NCI-H460 (cell line): ENCODE measurements at places on chromosomes 3 and 15. TPM values are rescaled to one million over a fixed set of nuclear protein-coding genes. Genes with fewer than 3 reads are reported as not detected.

- DNase-seq = no peak
Measured at GRCh38 chr3:61008153-61008997, 242.9 kb downstream of the FHIT start.

DNA sequence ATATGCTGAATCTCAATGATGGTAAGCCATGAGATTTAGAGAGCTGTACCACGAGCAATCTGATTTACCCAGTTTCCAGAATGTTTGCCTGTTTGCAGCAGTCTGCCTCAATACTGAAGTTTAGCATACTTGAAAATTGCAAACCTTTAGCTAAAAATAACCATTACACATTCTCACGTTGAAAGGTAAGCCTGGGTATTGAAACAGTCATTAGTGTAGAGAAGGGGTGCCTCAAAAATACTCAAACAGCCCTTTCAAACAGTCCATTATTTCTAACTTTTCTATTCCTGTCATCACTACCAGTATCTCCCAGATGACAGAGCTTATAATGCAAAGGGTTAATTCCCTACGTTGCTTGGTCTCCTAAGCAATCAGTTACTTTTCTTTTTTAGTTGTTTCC, 111.8 kb upstream of the MBNL1 start:
- no peak for DNase-seq

DNA sequence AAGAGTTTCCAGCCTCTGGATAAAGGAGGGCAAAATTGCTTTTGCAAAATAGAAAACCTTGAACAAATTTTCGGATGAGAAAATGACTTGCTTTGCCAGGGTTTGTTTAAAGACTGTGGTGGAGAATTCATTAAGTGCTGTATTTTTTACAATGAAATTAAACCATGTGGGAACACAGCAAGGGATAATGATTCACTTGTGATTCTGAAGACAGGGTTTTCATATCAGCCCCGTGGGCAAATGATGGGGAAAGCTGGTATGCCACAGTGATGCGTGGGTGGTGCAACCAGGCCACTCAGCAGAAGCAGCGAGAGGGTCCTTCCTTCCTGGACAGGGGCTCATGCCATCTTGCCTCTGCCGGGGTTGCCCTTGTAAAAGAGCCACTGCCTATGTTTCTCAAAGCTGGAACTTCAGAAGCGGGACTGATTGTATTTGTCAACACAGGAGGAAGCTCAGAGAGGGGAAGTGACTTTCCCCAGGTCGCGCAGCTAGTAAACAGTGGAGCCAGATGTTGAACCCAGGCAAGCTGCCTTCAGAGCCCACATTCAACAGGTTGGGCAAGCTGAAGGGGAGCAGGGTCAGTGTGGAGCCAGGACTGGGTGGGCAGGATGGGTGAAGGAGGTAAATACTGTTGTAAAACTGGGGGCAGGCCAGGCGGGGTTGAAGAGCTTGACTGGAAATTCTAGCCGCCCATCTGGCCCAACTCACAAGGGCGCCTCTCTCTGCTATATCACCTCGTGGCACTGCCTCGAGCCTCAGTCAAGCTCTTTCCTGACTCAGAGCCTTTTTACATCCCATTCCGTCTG, 79.1 kb downstream of the TOP2B start:
- no peak for DNase-seq

PPARG gene
- total RNA-seq = 19.4 and 19.6 TPM in 2 replicates

GRCh38 chr3:41740374-41740886, 221.5 kb downstream of the ULK4 start:
- no peak for DNase-seq

DNA sequence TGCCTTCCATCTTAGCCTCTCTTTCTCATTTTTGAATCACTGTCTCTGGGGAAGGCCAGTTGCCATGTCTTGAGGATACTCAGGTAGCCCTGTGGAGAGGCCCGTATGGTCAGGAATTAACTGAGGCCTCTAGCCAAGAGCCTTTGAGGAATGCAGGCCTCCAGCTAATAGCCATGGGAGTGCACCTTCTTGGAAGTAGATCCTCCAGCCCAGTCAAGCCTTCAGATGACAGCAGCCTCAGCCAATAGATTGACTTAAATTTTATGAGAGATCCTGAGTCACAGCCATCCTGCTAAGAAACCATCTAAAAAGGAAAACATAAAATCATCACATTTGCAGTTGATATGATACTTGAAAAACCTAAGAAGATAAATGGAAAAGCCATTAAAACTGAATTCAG, 112.5 kb upstream of the BNIP2 start:
- DNase-seq = no peak

GRCh38 chr3:126493739-126494138, 18.0 kb upstream of the ZXDC start:
- DNase-seq = no peak

DNA sequence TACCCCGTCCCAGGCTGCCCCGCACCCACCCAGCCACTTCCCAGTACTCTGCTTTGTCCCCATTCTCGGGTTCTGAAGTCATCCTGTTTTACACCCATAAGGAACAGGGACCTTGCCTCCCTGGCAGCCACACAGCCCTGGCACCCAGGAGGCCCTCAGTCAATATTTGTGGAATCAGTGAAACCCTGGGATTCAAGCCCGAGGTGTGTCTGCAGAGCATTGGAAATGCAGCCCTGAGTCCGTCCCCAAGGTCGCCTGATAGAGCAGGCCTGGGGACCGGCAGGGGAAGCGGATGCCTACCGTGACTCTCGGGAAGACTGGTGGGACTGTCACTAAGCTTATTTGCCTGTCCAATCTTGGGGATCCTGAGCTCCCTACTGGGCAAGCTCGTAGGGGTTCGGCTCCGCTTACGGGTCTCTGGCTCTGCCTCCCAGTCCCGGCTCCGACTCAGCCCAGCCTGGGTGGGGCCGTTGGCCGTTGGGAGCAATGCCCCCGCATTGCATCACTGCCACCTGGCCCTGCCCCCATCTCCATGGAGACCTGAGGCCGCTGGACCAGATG, 64.4 kb upstream of the TAMM41 start:
- no peak for DNase-seq

DNA sequence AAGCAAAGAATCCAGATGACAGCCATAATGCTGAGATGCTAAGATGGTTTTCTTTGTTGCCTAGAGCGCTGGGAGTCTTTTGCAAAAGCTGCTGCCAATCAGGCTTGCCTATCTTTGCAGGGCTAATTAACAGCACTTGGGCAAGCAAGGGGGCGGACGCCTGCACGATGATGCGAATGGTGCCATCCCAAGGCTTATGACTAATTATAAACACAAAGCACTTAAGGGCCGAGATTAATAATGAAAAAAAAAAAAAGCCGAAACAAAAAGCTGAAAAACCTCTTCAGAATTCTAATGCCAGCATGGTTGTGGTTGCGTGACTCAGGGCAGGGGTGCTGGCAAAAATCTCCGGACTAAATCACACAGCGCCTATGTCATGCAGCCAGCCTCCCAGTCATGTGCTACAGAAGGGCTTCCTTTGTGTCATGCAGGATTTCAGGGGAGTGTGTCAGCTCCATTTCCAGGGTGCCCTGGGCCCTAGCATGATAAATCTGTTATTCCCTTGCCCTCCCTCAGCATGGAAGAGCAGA, 185.0 kb upstream of the ANKRD28 start:
- peak; percentile 30 for DNase-seq

DNA sequence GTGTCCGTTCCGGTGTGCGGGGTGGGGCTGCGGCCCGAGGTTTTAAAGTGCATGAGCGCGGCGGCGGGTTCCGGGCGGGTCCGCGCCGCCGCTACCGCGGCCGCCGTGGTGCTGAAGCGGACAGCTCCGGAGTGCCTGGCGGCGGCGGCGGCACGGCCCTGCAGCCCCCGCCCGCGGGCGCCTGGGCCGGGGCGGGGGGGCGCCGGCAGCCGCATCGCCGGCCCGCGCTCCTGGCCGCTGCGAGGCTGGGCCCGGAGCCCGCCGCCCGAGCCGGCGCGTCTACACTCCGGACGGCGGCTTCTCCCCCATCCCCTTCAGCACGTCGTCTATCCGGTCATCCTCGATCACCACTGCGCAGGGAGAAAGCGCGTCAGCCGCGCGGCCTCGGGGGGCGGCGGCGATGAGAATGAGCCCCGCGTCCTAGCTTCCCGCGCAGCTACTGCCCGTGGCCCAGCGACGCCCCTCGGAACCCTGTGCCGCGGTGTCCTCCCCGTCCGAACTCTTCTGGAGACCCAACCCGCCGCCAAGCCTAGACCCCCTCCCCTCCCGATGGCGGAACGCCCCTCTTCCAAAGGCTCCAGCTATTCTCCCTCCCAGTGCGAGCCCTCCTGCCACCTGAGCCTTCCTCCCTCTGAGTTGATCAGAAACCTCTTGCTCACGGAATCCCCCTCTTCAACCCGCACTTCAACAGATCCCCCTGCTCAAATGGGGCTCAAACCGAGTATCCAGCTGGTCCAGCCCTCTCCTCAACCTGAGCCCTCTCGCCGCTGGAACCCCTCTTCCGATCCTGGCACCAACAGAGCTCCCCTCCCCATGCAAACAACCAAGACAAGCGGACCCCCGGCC, 1.3 kb downstream of the CAMK2N2 start:
- DNase-seq = no peak

DNA sequence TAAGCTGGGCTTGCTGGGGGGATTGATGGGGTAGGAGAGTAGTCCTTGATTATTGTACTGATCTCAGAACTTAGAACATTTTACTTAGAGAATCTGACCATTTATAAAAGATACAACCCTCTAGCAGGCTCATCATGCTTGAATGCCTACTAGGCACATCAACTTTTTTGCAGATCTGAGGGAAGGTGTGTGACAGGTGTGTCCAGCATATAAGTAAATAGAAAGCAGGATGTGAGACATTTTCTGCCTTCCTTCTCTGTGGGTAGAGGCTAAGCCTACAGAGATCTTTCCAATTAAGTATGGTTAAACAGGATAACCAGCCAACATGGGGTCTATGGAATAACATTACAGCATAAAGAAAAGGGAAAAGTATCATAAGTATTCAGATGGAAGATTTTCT, 159.1 kb downstream of the AKAP13 start:
- DNase-seq = no peak

GPR15 gene
- total RNA-seq = not detected in 2 replicates

GRCh38 chr15:49904296-49904695, 214.7 kb downstream of the ATP8B4 start:
- DNase-seq = no peak

DNA sequence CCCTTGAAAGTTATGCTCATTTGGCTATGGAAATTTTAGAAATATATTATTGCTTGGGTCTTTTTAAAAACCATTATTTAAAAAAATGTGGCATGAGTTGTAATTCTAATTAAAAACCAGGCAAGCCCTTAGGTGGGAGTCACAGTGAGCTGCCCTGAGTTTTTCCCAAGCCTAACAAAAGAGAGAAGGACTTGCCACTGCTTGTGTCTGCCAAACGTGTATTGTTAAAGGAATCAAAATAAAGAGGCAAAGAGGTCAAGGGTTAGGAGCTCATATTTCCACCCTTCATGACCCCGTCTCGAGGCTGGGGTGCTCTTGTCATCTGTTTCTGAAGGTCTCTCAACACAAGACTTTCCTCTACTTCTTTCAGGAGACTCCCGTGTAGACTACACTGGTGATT, 321.1 kb downstream of the ZIC1 start:
- DNase-seq = no peak

GRCh38 chr3:43345877-43346276, 59.5 kb downstream of the SNRK start:
- DNase-seq = no peak

GRCh38 chr3:174098746-174099145, 701.2 kb downstream of the NLGN1 start:
- DNase-seq = no peak

- DNase-seq = no peak
Measured at GRCh38 chr3:60158035-60158434, 1093.2 kb downstream of the FHIT start.

ITPKA gene
- total RNA-seq = 1.4 and 1.6 TPM in 2 replicates

- DNase-seq = no peak
Measured at GRCh38 chr3:51361746-51362145, 23.3 kb upstream of the MANF start.

- DNase-seq = no peak
Measured at GRCh38 chr3:24373198-24373959, 121.3 kb downstream of the THRB start.

DNA sequence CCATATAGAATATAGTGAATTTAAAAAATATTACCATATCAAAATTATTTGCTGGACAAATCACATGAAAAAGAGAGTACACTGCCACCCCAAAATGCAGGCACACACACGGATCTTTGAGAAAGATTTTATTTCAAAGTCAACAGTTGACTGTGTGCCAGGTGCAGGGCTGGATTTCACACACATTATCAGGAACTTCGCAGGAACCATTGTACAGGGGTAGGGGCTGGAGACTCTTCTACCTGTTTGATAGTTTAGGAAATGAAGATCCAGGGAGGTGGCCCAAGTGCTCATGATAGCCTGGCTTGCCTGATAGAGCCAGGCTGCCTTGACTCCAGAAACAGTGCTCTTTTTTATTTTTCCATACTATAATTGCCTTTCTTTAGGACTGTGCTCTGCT, 54.2 kb downstream of the IL1RAP start:
- DNase-seq = no peak

DNA sequence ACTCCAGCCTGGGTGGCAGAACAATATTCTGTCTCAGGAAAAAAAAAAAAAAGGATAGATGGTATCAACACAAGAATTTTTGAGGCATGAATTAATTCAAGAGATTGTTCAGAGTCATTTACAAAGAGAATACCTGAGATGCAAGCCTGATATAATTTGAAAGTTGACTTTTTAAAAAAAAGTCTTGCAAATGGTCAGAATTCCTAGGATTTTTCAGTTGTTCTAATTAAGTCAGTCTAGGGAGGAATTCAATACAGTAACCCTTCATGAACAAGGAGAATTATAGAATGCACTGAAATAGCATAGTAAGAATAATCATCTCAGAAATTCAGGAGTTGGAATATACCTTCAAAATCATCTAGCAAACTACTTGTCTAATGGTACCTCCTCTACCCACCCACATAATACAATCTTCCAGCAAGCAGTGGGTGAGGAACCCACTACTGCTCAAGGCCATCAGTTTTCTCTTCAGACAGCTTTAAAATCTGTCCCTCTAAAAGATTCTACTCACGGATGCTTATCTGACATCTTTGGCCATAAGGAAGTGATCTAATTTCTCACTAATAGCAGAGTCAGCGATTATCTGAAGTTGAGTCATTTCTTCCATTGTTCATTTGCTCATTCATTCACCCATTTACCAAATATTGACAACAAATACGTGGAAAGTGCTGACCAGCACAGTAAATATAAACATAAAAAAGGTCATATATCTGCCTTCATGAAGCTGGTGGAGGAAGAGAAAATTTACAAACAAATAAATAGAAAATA, 159.6 kb downstream of the GREM1 start:
- DNase-seq = no peak

GRCh38 chr15:56920367-56920627, 1.9 kb downstream of the TCF12 start:
- no peak for DNase-seq

DNA sequence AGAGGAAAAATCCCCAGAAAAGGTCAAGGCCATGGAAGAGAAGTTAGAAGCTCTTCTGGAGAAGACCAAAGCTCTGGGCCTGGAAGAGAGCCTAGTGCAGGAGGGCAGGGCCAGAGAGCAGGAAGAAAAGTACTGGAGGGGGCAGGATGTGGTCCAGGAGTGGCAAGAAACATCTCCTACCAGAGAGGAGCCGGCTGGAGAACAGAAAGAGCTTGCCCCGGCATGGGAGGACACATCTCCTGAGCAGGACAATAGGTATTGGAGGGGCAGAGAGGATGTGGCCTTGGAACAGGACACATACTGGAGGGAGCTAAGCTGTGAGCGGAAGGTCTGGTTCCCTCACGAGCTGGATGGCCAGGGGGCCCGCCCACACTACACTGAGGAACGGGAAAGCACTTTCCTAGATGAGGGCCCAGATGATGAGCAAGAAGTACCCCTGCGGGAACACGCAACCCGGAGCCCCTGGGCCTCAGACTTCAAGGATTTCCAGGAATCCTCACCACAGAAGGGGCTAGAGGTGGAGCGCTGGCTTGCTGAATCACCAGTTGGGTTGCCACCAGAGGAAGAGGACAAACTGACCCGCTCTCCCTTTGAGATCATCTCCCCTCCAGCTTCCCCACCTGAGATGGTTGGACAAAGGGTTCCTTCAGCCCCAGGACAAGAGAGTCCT, 9.0 kb downstream of the MAP1A start:
- DNase-seq = no peak
